ENCODE measurements at places on chromosomes 2 and 18.

DNA sequence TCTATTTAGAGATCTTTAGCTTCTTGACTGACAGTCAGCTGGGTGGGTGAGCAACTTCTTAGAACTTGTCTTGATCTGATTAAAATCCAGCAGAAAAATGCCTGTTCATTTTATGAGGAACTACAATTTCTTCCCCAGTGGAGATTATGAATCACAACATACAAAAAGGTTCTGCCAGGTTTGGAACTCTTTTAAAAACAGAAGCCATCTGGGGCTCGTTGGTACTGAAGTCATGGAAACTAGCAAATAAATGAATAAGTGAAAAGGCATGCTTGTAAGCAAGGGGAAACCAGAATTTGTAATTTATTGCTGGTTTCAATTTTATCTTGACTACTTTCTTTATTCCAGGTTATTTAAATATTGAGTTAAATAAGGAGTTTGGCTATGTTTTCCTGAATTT lies 767.4 kb downstream of the MBD2 start:
- no peak for DNase-seq

DNA sequence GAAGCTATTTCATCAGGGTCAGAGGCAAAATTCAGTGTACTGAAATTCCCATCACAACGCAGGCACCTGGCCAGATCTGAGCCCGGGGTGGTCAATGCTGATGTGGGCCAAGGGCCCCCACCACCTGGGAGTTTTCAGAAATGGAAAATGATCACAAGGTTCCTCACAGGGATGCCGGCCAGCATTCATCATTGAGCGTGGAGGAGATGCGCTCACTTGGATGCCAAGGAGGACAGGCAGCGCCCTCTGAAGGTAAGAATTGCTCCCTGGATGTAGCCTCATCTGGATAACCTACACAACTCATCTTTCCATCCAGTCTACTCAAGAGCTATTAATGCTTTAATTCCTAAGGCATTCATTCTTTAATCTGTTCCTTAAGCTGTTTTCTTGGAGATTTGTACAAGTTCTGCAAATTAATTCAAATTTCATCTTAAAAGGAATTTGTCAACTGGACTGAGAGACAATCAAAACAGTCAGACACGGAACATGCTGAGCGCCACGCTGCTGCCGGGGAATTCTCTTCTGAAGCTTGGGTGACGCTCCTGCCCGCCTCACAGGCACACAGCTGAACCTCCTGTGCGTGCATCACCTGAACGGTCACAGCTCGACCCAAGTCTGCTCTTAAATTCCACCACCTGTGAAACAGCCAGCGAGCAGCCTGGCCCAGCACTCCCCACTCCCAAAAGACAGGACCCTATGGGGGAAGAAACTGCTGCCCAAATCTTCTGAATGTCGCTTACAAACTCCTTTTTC lies 206.7 kb downstream of the HDAC4 start:
- no peak for DNase-seq

DNA sequence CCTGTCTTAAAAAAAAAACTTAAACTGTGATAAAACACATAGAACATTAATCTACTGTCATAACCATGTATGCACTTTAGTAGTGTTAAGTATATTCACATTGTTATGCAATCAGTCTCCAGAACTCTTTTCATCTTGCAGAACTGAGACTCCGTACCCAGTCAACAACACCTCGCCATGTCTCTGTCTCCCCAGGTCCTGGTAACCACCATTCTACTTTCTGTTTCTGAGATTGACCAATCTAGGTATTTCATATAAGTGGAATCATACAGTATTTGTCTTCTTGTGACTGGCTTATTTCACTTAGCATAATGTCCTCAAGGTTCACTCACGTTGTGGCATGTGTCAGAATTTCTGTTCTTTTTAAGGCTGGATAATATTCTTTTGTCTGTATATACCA lies 290.8 kb upstream of the CXCR4 start:
- DNase-seq = no peak

- no peak for DNase-seq
These were observed 51.6 kb downstream of the LDAH start for GRCh38 chr2:20771299-20771698.

GRCh38 chr2:163601377-163601776 lies 134.4 kb downstream of the FIGN start:
- no peak for DNase-seq
